ENCODE measurements at places on chromosomes 2 and 18.

DNA sequence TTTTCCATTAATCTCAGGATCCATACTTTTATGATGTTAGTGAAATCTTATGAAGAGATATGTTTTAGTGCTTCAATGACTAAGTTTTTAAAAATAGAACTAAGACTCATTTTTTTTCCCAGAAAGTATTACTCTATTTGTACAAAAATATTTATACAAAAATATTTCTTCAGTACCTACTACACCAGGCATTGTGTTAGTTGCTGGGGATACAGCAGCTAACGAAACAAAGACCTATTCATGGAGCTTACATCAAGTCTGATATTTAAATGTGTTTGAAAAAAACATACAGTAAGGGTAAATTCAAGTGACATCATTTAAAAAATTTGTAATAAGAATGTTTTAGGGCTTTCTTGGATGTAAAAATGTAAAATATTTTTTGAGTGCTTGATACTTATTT, 11.6 kb downstream of the VAPA start:
- DNase-seq: no peak

GRCh38 chr2:176334729-176335128, 65.5 kb downstream of the MTX2 start:
- no peak for DNase-seq

DNA sequence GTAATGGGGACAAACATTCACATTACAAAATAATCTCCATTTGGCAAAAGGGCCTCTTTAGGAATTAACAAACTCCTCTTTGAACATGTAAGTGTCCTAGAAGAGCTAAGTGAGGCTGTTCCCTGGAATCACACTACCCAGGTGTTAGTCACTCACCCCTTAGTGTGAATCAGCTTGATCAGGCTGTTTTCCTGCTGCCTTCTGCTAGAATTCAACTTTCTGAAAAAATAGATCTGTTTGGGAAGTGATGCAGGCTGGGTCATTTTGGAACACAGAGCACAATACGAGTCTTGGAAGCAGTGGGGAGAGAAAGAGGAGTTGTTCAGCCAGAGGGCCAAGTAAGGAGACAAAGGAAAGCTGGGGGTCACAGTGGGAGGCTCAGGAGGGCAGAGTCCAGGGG, 40.0 kb downstream of the TTC32 start:
- no peak for DNase-seq

- no peak for DNase-seq
Measured at GRCh38 chr2:241161646-241162281, 11.5 kb downstream of the PPP1R7 start.

DNA sequence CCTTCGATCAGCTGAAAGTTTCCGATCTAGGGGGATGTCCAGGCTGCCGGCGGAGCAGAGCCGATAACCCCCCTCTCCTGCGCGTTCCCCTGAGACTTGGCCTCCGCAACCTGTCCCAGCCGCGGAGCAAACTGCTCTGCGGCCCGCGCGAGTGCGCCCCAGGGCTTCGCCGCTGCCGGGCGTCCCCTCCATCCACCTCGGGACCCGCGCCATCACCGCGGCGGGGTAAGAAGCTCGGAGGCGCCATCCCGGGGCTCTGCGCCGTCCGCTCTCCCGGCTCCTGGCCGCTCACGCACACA, 990 bp upstream of the GDF7 start:
- no peak for DNase-seq

GRCh38 chr18:25262920-25263319, 89.0 kb downstream of the ZNF521 start:
- no peak for DNase-seq

DNA sequence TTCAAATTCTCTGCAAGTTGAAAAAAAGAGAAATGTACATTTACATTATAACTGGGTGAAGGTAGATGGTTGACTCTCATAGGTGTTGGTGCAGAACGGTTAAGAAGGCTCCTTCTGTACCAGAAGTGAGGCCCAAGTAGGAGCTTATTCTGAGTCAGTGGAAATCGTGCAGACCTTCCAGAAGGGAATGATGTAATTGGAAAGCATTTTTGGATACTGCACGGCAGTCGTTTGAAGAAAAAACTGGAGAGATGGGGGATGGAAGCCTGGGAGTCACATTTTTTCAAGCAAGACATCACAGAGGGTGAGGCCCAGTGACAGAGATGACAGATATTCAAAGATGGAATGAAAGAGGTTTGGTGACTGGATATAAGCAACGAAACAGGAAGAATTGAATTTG, 39.4 kb downstream of the HRH4 start:
- DNase-seq: no peak

- DNase-seq: no peak
Measured at GRCh38 chr2:31324016-31324633, 90.2 kb downstream of the EHD3 start.

GRCh38 chr18:51234117-51235008, 36.9 kb upstream of the MEX3C start:
- DNase-seq: no peak

DNA sequence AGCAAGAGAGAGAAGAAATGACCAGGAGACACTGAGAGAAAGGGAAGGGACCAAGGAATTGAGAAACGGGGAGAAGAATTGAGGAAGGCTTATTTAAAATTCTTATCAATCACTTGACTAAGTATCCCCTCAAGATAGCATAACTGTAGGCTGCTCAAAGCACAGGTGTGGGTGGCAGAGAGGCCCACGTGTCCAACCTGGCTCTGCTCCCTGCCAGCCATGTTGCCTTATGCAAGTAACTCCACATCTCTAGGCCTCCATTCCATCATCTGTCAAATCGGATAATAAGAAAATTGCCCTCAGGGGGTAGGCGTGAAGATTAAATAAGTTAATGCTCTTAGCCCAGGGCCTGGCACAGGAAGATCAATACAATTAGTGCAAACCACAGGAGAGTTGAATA, 7.4 kb upstream of the NPAS2 start:
- DNase-seq: no peak

- peak; percentile 41 for DNase-seq
Measured at GRCh38 chr18:79508565-79509535, 113.1 kb downstream of the NFATC1 start.

GRCh38 chr2:1283020-1283801, 130.1 kb upstream of the TPO start:
- no peak for DNase-seq

DNA sequence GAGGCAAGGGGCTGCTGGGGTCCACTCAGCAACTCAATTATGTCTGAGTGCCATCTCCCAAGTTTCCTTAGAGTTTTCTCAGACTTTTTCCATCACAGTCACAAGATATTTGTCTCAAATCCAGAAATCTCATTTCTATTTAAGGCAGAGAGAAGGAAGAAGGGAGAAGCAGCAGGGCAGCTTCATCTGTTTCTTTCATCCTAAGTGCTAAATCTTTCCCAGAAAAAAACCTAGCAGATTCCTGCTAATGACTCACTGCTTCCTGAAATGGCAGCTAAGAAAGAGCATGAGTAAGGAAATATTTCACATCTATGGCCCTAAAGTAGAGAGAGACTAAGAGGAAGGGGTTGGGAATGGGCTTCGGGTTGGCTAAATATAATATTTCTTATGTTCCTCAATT, 88.0 kb downstream of the KYNU start:
- DNase-seq: no peak

- no peak for DNase-seq
Measured at GRCh38 chr2:149902081-149902480, 314.5 kb upstream of the MMADHC start.

- DNase-seq: no peak
Measured at GRCh38 chr18:47247036-47247415, 4.4 kb downstream of the SKOR2 start.

- no peak for DNase-seq
Measured at GRCh38 chr2:233213011-233213410, 38.5 kb upstream of the ATG16L1 start.

- no peak for DNase-seq
Measured at GRCh38 chr2:14702258-14702657, 69.7 kb downstream of the LRATD1 start.

DNA sequence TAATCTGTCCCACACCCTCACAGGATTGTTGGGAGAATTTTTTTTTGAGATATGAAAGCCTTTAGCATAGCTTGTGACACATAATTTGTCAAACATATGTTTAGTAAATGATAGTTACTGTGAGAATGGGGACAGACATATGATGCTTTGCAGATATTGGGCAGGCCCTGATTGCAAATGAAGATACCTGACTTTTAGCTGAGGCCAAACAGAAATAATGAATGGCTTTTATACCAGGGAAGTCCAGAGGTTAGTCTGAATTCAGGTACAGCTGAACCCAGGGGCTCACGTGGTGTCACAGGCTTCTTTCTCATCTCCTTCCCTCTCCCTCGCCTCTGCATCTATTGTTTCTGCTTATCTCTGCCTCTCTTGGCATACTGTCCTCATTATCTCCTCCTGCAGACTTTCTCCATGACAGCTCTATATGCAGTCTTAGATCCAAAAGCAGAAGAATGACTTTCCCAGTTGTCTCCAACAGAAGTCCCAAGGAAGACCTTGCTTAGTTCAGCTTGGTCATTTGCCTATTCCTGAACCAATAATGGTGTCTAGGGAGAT, 4.9 kb upstream of the WNT10A start:
- no peak for DNase-seq

DNA sequence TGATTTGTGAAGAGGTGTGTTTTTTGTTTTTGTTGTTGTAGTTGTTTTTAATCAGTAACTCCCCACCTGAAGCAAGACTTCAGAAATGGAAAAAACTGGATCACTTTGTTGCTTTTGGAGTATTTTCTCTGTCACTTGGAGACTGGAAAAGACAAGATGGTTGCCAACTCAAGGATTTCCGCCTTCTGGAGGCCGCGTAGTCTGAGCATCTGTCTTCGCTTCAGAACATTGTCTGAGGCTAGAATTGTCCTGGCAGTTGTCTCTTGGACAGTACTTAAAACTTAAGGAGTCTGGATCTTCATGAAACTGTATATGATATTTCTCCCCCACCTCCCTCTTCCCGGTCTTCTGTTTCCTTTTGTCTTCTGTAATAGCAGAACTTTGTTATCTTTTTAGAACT, 67.7 kb downstream of the ARHGAP28 start:
- no peak for DNase-seq

GRCh38 chr18:24860978-24861680, 400.7 kb downstream of the HRH4 start:
- DNase-seq: no peak

DNA sequence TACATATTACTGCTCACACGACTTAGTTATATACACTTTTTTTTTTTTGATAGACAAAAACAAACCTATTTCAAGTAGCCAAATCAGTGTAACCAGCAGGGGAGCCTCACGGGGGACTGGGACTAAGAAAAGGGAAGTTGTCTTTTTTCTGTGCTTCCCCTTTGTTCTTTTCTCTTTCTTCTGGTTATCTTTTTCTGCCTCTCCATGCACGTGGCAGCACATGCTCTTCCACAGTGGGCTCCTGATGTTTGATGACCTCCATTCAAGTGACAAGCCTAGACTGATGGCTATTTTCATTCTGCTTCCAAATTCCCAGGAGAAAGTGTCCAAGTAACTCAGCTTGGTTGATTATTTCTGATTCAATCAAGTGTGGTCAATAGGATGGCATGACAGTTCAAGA, 98.2 kb upstream of the STK39 start:
- peak; percentile 42 for DNase-seq

- no peak for DNase-seq
Measured at GRCh38 chr18:6842081-6842480, 112.6 kb downstream of the ARHGAP28 start.

- no peak for DNase-seq
Measured at GRCh38 chr2:45895241-45895861, 243.9 kb downstream of the PRKCE start.

DNA sequence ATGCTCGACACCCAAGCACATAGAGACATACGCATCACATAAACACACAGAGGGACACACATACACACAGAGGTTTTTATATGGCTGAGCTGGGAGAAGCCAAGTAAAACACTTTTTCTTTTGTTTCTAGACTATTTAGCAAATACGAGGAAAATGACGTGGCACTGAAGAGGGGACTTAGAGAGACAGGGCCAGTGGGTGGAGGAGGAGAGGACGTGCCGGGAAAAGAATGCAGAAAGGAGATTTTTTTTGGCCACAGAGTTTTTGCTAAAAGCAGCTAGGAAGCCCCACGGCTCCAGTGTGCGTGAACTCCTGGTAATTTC, 168.5 kb upstream of the KLF7 start:
- no peak for DNase-seq

DNA sequence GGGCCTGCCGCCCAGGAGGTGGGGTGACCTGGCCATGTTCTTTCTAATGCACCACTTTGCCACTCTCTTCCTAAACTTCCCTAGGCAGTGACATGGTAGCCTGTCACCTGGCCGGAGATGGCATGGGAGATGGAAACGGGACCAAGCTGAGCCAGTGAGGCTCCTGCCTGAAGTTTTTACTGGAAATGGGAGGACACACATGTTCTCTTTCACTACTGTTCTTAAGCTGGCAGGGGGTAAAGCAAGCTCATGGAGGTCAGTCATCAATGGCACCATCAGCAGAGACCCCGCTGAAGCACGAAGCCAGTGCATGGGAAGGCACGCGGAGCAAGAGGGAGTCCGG, 50.7 kb downstream of the ATIC start:
- DNase-seq: no peak

DNA sequence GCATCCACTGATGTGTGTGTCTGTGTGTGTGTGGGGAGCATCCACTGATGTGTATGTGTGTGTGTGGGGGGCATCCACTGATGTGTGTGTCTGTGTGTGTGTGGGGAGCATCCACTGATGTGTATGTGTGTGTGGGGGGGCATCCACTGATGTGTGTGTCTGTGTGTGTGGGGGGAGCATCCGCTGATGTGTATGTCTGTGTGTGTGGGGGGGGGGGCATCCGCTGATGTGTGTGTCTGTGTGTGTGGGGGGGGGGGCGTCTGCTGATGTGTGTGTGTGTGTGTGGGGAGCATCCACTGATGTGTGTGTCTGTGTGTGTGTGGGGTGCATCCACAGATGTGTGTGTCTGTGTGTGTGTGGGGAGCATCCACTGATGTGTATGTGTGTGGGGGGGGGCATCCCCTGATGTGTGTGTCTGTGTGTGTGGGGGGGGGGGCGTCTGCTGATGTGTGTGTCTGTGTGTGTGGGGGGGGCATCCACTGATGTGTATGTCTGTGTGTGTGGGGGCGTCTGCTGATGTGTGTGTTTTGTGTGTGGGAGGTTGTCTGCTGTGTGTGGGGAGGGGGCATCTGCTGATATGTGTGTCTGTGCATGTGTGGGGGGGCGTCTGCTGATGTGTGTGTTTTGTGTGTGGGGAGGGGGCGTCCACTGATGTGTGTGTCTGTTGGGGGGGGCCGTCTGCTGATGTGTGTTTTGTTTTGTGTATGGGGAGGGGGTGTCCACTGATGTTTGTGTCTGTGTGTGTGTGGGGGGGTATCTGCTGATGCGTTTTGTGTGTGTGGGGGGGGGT, 125.9 kb downstream of the NFATC1 start:
- no peak for DNase-seq

GRCh38 chr18:24474406-24474805, 14.0 kb downstream of the HRH4 start:
- DNase-seq: no peak

DNA sequence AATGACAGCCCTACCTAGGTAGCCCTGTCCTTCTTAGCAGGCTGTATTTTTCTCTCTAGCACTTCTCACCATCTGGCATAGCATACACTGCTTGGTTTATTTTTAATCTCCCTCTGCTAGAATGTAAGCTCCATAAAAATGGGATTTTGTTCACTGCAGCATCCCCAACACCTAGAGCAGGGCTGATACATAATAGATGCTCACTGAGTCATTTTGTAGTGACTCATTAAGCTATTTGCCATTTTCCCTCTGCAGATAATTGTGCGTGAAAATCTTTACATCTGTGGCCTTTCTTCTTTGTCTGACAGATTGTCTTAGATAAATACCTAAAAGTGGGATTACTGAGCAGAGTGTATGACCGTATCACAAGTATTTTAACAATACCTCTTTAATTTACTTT, 82.5 kb downstream of the CERS6 start:
- DNase-seq: no peak

GRCh38 chr2:20012282-20013125, at the start of gene MATN3:
Gene MATN3, minus strand, starts transcription at chr2:20012668. Its CDS starts 37 bp downstream, at chr2:20012631.
- DNase-seq: peak; percentile 10

Measured in germinal center (tissue), 1 donor.